NCI-H1436 treated with DMSO at 0.1 percent for 48 hours (cell line): ENCODE measurements at places on chromosomes 4 and X.

- no peak for DNase-seq
These were observed 978 bp downstream of the HS6ST2 start for GRCh38 chrX:132957211-132958090.

DNA sequence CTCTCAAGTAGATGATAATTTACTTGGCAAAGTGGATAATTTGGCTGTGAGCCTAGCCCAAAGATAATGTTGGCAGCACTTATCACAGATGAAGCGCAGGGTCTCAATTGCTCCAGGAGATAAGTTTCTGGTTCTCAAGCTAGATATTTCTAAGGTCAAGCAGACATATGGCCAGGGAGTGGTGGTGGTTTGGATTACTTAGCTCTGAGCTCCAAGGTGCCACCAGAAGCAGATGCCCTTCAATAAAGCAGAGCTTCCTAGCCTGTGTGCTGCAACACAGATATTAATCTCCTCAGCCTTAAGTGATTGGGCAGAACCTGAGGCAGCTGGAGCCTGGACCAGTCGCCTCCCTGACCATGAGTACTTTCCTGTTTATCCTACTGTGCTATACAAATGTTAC lies 79.2 kb upstream of the NALF2 start:
- no peak for DNase-seq

GRCh38 chr4:2643555-2643954 lies 107.1 kb downstream of the FAM193A start:
- DNase-seq, result no peak

GRCh38 chr4:151034829-151035228 lies 19.7 kb upstream of the LRBA start:
- DNase-seq, result no peak

GRCh38 chr4:87109121-87109520 lies 111.3 kb downstream of the KLHL8 start:
- no peak for DNase-seq

DNA sequence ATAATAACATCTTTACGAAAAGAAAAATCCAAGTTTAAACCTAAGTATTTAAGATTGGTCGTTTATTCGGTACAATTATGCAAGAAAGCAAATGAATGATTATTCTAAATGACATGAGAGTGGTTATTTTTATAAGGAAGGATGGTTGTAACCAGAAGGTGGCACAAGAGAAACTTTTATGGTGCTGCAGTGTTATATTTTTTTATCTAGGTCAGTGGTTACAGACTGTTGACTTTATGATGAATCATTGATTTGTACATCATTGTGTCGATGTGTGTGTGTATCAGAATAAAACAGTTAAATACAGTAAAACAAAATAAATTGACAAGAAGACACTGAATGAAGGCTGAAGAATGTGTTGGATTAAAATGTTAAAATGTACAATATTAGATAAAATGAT lies 9.8 kb downstream of the DCAF8L2 start:
- no peak for DNase-seq

GRCh38 chrX:70042399-70043371 lies 7.1 kb downstream of the AWAT2 start:
- DNase-seq, result no peak

DNA sequence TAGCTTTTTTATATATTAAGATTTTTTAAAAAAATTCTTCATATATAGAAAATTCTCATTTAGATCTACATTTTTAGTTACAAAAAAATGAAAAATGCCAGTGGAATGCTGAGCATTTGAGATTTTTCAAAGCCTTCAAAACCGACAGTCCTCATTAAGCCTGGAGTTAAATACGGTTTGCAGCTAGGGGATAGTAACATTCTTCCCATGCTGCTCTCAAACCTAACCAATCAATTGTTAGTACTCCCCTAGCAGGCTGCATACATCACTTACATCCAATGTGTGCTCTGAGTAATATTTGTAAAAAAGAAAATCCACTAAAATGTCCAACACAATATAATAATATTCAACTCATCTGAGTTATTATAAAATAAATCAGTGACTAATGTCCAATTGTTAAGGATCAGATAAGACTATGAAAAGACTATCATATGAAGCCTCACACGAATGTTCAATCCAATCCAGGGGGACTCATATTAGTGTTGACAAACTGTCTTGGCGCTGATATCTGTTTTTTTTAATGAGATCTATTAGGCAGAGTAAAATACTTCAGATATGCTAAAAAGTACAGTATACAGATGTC lies 227.6 kb upstream of the MAB21L2 start:
- no peak for DNase-seq

GRCh38 chr4:184351560-184352451 lies 122.5 kb downstream of the IRF2 start:
- DNase-seq, result no peak
